Motor neuron (in vitro differentiated cells): ENCODE measurements at places on chromosomes 3 and 15. TPM values are rescaled to one million over a fixed set of nuclear protein-coding genes. Genes with fewer than 3 reads are reported as not detected.

Gene GPR62
- 0.49 and 0.66 TPM in 2 replicates for total RNA-seq

GRCh38 chr3:12107071-12107713, 51.5 kb downstream of the TIMP4 start:
- no peak for ATAC-seq

GRCh38 chr3:146342989-146343388, 92.1 kb upstream of the PLSCR4 start:
- ATAC-seq = peak; percentile 44

GRCh38 chr15:63218100-63218808, 28.8 kb downstream of the RAB8B start:
- ATAC-seq = no peak

Gene ZDHHC19
- total RNA-seq = not detected in 2 replicates

DNA sequence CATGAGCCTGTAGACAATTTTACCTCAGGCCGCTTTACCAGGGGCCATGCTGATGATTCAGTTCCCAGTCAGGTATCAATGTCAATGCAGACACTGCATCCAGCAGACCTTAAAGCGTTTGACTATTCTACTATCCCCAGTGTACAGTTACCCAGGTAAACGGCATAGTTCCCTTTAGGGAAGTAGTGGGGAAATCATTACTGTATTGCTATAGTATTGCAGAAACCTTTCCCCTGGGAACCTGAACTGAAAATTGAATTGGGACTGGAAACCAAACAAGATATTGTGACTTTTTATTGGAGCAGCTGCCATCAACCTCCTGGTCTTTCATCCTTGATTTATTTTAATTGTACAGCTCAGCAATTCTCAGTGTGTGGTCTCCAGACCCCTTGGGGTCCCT, 6.6 kb upstream of the INAFM2 start:
- ATAC-seq = peak; percentile 28

DNA sequence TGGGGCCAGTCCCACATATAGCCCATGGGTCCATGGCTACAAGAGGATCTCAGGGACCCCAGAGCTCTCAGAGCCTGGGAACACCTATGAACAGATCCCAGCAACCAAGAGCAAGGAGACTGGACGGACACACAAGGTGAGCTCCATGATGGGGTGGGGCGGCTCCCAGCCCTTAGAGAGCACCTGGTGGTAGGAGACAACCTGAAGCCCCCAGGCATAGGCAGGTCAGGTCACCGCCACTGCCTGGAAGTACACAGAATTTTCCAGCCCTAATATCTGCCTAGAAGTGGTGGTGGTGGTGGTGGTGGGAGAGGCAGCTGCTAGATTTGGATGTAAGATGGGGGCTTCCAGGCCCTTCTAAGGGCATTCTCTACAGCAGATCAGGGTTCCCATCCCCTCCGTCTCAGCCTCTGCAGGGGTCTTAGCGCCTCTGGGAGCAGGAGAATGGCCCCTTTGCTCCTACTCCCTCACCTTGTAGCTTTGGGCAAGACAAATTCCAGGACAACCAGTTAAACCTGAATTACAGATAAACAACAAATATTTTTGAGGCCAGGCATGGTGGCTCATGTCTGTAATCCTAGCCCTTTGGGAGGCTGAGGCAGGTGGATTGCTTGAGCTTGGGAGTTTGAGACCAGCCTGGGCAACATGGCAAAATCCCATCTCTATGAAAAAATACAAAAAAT, 9.2 kb downstream of the SH2D7 start:
- no peak for ATAC-seq

Gene FANCI
- 31.7 and 33.0 TPM in 2 replicates for total RNA-seq

Gene CERS3
- total RNA-seq = 0.16 and 0.44 TPM in 2 replicates

Gene SLC12A1
- 23.0 and 23.5 TPM in 2 replicates for total RNA-seq

Gene FAM43A
- 0.67 and 1.1 TPM in 2 replicates for total RNA-seq

DNA sequence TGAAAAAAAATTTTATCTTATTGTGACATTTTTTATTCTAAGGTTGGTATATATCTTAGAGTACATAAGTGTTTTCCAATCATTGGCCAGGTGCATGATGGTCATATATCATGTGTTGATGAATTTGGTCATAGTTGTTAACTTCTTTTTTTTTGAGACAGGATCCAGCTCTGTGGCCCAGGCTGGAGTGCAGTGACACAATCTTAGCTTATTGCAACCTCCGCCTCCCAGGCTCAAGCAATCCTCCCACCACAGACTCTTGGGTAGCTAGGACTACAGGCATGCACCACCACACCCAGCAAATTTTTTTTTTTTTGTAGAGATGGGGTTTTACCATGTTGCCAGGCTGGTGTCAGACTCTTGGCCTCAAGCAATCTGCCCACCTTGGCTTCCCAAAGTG, 44.0 kb downstream of the PCCB start:
- no peak for ATAC-seq

- ATAC-seq = no peak
These were observed 106.0 kb downstream of the MYH15 start for GRCh38 chr3:108404368-108404767.

GRCh38 chr3:143201870-143202752, 82.5 kb downstream of the CHST2 start:
- peak; percentile 32 for ATAC-seq

Gene GOLGA8Q
- 0.72 and 0.85 TPM in 2 replicates for total RNA-seq

DNA sequence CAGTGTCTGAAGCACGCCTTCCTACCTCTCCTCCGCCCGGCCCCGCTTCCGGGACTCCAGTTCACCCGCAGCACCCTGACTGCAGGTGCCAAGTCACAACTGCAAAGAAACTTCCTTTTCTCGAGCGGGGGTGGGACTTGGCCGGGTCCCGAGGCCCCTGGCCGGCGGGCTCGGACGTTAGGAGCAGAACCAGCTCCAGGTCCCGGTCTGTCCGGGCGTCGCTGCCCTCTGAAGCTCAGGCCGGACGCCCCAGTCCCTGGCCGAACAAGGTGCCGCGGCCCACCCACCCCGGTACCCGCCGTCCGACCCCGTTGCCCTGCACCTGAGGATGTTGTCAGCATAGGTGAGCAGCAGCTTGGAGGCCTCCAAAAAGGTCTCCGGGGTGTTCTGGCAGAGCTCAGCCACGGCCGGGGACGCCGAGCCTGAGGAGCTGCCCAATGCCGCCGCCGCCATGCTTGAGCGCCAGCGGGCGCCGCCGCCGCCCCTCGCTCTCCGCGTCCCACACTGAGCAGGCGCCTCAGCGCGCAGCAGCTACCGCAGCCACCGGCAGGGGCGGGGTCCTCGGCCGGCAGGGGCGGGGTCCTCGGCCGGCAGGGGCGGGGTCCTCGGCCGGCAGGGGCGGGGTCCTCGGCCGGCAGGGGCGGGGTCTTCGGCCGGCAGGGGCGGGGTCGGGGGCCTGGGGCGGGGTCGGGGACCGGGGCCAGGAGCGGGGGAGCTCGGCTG, at the start of gene NGLY1:
TSS of gene NGLY1 (minus strand) at position 506 of the 723 bp plus-strand sequence. CDS start at position 453, 53 bp downstream.
- peak; percentile 94 for ATAC-seq

DNA sequence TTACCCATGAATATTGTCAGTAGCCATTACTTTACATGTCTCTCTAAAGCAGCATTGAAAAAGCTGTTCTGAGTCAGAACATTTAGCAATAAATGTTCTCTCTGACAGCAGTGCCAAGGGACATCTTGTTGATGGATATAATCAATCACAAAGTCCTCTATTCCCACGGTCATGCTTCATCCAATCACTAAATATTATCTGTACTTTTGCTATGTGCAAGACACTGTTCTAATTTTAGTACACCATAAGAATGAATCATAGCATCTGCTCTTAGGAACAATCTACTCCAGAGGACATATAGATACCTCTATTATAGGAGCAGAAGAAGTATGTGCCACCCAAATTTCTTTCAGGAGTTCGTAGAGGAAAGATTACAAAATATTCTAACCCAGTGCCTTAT, 142.5 kb upstream of the MBNL1 start:
- no peak for ATAC-seq

DNA sequence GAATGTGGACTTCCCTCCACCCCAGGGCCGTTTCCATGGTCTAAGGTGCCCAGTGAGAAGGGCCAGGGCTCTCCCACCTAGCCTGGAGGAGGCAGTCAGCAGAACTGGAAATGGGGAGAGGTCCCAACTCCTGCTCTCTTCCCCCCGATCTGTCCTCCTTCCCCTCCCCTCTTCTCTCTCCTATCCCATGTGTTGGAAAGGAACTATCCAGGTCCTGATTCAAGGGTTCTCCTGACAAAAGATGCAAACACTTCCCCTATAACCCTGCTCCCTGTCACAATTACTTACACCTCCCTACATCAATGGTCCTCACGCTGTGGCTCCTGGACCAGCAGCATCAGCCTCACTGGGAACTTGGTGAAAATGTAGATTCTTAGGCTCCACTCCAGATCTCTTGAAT, 6.0 kb downstream of the CIB2 start:
- ATAC-seq = no peak

DNA sequence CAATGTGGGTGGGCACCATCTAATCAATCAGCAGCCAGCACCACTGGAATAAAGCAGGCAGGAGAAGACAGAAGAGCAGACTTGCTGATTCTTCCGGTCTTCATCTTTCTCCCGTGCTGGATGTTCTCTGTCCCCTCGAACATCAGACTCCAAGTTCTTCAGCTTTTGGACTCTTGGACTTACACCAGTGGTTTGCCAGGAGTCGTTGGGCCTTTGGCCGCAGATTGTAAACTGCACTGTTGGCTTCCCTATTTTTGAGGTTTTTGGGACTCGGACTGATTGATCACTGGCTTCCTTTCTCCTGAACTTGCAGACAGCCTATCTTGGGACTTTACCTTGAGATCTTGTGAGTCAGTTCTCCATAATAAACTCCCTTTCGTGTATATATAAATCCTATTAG, 292.8 kb downstream of the BCHE start:
- ATAC-seq = no peak

Gene SEMA4B
- total RNA-seq = 13.8 and 18.3 TPM in 2 replicates

GRCh38 chr3:9795207-9795606, 2.3 kb downstream of the ARPC4 start:
- no peak for ATAC-seq

- no peak for ATAC-seq
These were observed 18.5 kb upstream of the REC114 start for GRCh38 chr15:73424506-73424905.

DNA sequence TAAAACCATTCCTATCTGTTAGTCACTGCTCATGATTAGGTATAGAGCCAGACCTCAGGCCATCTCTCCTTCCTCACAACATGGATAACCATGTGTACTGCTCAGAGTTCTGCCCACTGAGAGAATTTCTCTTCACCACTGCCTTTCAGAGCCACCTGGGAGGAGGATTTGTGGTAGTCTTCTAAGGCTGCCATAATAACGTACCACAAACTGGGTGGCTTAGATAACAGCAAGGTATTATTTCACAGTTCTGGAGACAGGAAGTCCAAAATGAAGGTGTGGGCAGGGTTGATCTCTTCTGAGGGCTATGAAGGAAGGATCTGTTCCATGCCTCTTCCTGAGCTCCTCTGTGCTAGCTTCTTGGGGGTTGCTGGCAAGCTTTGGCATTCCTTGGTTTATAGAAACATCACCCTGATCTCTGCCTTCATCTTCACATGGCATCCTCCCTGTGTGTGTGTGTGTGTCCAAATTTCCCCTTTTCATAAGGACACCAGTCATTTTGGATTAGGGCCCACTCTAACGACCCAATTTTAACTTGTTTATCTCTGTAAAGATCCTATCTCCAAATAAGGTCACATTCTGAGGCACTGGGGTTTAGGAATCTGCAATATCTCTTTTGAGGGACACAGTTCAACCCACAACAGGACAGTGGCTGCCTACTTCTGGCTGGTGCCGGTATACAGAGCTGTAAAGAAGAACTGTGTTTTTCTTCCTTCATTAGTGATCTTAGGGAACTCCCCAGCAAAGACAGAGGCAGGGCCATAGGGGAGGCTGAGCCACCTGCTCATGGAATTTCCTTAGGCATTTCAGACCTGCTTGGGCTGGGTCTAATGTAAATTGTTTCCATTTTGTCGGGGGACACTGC, 42.1 kb upstream of the NOX5 start:
- no peak for ATAC-seq

Gene DPPA2
- total RNA-seq = 0.27 TPM in 1 of 2 replicates, not detected in the other

- peak; percentile 56 for ATAC-seq
These were observed 76.0 kb downstream of the HMG20A start for GRCh38 chr15:77496715-77497109.

DNA sequence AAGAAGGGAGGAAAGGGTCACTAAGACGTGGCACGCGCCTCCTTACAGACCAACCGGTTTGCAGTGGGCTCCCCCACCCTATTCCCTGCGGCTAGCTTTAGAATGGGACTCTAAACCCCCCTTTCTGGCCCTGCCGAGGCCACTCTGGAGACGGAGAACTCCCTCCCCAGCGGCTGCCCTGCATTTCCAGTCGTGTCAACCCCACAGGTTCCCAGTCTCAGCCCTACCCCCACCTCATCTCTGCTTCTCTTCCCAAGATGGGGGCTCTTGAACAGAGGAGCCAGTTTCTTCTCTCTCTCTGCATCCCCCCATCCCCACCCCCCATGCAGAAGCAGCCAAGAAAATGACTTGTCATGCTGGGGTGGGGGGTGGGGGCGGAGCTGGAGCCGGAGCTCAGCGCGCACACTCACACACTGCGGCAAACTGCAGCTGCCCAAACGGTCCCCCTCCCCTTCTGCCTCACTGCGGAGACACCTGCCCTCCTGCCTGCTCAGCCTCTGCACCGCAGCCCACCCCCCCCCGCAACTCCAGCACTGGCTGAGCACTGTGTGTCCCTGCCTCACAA, 871 bp downstream of the MAP1A start:
- peak; percentile 13 for ATAC-seq

Gene TGM5
- total RNA-seq = 0.50 TPM in 1 of 2 replicates, not detected in the other

GRCh38 chr3:9248522-9249271, 749 bp downstream of the SRGAP3 start:
- peak; percentile 47 for ATAC-seq

Gene GCNT3
- 0.73 and 2.0 TPM in 2 replicates for total RNA-seq

Gene HEMK1
- 14.6 and 23.4 TPM in 2 replicates for total RNA-seq

Gene COL7A1
- total RNA-seq = 11.2 and 15.6 TPM in 2 replicates

GRCh38 chr15:66290007-66290406, 3.4 kb upstream of the DIS3L start:
- ATAC-seq = no peak

DNA sequence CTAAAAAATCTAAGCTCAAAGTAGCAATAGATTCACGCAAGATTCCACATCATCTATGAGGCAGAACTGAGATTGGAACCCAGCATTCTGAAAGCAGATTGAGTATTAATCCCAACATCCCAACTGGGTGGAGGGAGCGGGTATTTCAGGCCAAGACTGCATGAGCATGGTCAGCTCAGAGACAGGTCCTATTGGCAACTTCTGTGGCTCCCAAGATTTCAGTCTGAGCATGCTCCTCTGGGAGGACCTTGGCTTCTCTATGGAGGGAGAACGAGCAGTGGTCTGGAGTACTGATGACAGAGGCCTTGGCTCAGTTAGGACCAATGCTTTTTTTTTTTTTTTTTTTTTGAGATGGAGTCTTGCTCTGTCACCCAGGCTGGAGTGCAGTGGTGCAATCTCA, 4.0 kb upstream of the ITGA11 start:
- no peak for ATAC-seq

Gene PRR23E
- total RNA-seq = 0.09 and 0.10 TPM in 2 replicates

Gene CCNDBP1
- total RNA-seq = 35.3 and 48.2 TPM in 2 replicates

GRCh38 chr15:49741712-49742111, 120.9 kb downstream of the DTWD1 start:
- ATAC-seq = no peak

Gene SKOR1
- total RNA-seq = 0.33 and 0.46 TPM in 2 replicates

Gene ADGRG7
- total RNA-seq = not detected in 2 replicates

DNA sequence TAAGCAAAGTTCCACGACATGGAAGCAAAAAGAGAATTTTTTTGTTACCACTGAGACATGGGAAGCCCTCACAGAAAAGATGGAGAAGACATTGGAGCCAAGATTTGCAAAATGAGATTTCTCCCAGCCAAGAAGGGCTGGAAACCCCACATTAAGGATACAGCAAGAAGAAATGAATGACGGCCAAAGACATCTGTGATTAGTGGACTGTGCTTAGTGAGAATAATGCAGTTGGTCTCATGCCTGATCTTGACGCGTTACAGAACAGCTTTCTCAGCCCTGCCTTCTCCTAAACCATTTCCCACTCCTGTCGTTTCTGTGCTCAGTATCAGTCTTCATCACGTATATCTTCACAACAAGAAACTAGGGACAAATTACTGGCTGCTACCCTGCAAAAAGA, 45.8 kb upstream of the ARRDC4 start:
- ATAC-seq = no peak
